ENCODE measurements at places on chromosomes 7 and 10.

- DNase-seq, result no peak
These were observed 24.0 kb upstream of the EIF5AL1 start for GRCh38 chr10:79488336-79488735.

- DNase-seq, result no peak
These were observed 302.2 kb downstream of the PTPRN2 start for GRCh38 chr7:158285383-158285770.

- DNase-seq, result no peak
These were observed 28.8 kb downstream of the MIOS start for GRCh38 chr7:7595451-7595850.

DNA sequence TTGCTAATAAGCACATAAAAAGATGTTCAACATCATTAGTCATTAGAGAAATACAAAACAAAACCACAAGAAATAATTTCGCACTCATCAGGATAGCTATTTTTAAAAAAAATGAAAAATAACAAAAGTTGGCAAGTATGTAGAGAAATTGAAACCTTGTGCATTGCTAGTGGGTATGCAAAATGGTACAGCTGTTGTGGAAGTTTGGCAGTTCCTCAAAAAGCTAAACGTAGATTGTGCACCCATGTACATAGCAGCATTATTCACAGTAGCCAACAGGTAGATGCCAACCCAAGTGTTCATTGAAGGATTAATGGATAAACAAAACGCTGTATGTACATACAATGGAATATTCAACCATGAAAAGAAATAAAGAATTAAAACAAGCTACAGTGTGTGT lies 35.3 kb upstream of the STARD3NL start:
- no peak for DNase-seq

- DNase-seq, result no peak
These were observed 70.4 kb upstream of the CFAP46 start for GRCh38 chr10:133012573-133013359.

GRCh38 chr7:129465080-129465479 lies 30.8 kb downstream of the STRIP2 start:
- DNase-seq, result no peak

- DNase-seq, result no peak
These were observed 27.7 kb downstream of the GBX1 start for GRCh38 chr7:151139791-151140190.

- no peak for DNase-seq
These were observed 73.7 kb upstream of the BAIAP2L1 start for GRCh38 chr7:98474558-98474957.

GRCh38 chr10:408236-408635 lies 273.0 kb downstream of the ZMYND11 start:
- no peak for DNase-seq

DNA sequence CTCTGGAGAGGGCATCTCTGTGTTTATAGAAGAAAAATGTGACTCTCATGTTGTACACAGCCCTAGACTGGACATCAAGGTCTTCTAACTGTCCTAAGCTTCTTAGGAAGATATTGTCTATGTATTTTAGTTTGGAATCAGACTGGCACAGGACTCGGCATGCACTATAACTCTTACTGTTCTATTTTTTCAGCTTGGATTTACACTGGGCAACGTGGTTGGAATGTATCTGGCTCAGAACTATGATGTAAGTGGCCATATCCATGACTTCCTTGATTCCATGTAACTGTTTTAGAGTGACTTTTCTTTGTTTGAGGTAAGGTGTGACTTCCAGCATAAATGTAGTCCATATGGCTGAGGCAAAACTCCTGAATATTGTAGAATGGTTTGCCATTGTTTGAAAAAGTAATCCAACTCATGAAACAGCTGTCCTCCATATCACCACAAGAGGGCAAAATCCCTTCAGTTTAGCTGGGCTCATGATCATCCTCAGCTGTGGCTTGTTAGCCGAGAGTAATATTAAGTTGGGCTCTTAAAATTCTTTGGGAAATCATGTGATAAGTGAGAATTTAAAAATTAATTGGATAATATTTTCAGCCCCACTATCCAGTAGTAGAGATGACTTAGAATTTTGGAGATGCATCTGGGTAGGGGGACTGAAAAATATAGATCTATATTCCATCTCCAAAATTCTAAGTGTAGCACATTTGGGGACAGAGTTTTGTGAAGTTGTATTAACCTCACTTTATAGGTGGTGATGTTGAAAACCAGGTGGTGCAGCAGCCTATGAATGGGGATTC lies 10.4 kb downstream of the STMP1 start:
- DNase-seq, result no peak

DNA sequence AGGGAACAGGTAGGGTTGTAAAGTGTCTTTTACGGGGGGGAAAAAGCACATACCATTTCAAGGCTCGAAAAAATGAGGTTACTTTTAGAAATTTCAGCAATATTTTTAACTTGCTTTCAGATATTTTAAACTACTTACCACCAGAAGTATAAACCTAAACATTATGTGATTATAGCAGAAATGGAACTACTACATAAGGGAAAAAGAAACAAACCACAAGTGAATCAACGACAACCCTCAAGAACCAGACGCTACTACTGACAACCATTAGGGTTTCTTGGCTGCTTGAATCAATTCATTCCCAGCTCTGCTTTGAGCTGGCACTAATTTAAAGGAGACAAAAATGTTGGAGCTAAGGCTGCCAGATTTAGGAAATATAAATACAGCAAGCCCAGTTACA lies 80.1 kb downstream of the ZFAND4 start:
- DNase-seq, result no peak

- no peak for DNase-seq
These were observed 675 bp upstream of the GIMAP1 start for GRCh38 chr7:150715738-150716137.

GRCh38 chr7:139456511-139456910 lies 27.0 kb downstream of the KLRG2 start:
- no peak for DNase-seq

- no peak for DNase-seq
These were observed 55.1 kb upstream of the GLCCI1 start for GRCh38 chr7:7913504-7913903.

DNA sequence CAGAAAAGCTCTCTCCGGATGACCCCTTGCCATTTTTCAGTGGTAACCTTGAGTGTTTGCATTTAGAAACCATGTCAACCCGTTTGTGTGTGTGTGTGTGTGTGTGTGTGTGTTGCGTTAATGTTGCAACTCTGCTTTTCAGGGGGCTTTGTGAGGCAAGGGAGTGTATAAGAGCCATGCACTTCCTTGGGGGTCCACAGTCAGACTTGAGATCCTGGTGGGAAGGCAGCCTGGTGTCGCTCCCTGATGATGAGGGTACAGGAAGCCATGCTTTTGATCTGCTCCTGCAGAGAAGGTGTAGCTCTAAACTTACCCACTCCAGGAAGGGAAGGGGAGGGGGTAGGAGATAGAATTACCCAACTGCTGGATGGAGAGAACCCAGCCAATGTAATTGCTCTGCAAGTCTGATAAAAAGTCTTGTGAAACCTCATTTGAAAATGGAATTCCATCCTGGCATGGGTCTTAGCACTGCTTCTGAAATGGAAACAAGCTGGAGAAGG lies 10.7 kb downstream of the GRK5 start:
- no peak for DNase-seq
